ENCODE measurements at places on chromosomes 4 and X. TPM values are rescaled to one million over a fixed set of nuclear protein-coding genes. Genes with fewer than 3 reads are reported as not detected.
A peak's percentile ranks its signal among the peaks of the same experiment; 100 is the strongest.

GRCh38 chr4:112637552-112637866, 566 bp downstream of the LARP7 start:
- H3K27ac ChIP-seq = peak overlapping the region; percentile 90
- peaks cover 13% of the 10 kb centered on the region for H3K4me1 ChIP-seq
- DNase-seq = no peak
- H3K36me3 ChIP-seq = no peaks in the 10 kb centered on the region

DNA sequence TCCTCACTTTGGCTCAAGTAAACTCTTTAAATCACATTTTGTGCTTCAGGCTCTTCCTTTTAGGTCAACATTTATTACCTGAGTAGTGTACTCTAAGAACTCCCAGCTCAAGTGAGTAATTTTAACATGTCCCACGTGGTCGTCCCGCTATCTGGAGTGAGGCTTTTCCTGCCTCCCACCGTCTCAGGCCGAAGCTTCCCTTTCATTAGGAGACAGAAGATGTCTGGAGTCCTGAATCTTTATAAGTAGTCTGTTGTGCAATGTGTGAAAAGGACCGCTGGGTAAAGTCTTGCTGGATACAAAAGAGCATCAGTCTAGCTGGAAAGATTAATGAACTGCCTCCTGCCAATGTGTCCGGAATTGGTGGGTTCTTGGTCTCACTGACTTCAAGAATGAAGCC, 117.7 kb upstream of the NEIL3 start:
- no peak overlapping the region for H3K4me3 ChIP-seq
- no peaks in the 10 kb centered on the region for H3K27me3 ChIP-seq
- no peak overlapping the region for H3K27ac ChIP-seq
- no peaks in the 10 kb centered on the region for H3K4me1 ChIP-seq
- H3K36me3 ChIP-seq = no peaks in the 10 kb centered on the region

- no peaks in the 10 kb centered on the region for H3K27me3 ChIP-seq
- no peak overlapping the region for H3K4me3 ChIP-seq
- no peak for DNase-seq
- H3K36me3 ChIP-seq = no peaks in the 10 kb centered on the region
Observed at GRCh38 chr4:105154576-105154975, 7.9 kb downstream of the TET2 start.

GRCh38 chrX:2320580-2321327, 180.0 kb downstream of the DHRSX start:
- H3K27me3 ChIP-seq = no peaks in the 10 kb centered on the region
- no peaks in the 10 kb centered on the region for H3K36me3 ChIP-seq
- H3K27ac ChIP-seq = peak overlapping the region; percentile 65
- no peak overlapping the region for H3K4me3 ChIP-seq
- H3K4me1 ChIP-seq = peaks cover 10% of the 10 kb centered on the region

- no peak for DNase-seq
- H3K36me3 ChIP-seq = no peaks in the 10 kb centered on the region
- no peak overlapping the region for H3K4me3 ChIP-seq
- no peaks in the 10 kb centered on the region for H3K27me3 ChIP-seq
- no peaks in the 10 kb centered on the region for H3K4me1 ChIP-seq
Observed at GRCh38 chr4:133593764-133594163, 444.7 kb downstream of the PCDH10 start.

The NDST3 gene
- 0.72 TPM for total RNA-seq
